ENCODE measurements at places on chromosomes 2 and 18. TPM values are rescaled to one million over a fixed set of nuclear protein-coding genes. Genes with fewer than 3 reads are reported as not detected.

DNA sequence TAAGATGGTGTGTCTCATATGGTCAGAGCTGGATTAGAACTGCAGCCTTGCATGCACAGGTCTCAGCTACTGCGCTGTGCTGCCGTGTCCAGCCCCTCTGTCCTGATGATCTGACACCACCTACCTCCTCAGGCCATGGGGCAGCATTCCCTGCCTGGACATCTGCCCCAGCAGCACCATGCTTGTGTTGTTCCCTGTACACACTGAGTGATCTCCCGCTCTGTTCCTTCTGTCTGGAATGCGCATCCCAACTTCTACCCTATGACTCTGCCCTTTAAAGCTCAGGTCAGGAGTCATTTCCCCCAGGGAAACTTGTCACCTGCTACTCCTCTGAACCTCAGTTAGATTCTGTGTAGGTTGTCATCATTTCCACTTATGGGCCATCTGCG, 157.4 kb upstream of the TTC39C start:
- no peak for DNase-seq

DNA sequence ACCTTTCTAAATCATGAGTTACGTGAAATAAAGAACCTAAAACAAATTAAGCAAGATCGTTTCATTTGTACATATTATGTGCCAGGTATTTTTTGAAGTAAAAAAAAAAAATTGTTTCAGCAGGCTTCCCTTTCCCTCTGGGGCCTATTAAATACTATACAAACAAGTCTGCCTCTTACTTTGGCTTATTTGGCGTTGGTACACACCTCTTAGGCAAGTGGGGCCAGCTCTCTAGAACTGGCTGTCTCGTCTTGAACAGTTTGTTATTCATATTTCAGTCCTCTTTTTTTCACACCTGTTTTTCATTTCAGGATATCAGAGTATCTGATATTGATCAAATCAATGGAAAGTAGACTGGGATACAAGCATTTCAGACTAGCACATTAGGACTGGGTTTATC, 27.4 kb upstream of the PPP3R1 start:
- no peak for DNase-seq

GRCh38 chr2:172389685-172390339, 37.6 kb upstream of the ITGA6 start:
- DNase-seq, result no peak

GRCh38 chr2:222882484-222882928, 21.7 kb downstream of the ACSL3 start:
- DNase-seq, result no peak

The RTP5 gene
- total RNA-seq, result not detected

Measured in sigmoid colon (tissue), 7 donors.